NCI-H1694 (cell line): ENCODE measurements at places on chromosomes 12 and 14.

DNA sequence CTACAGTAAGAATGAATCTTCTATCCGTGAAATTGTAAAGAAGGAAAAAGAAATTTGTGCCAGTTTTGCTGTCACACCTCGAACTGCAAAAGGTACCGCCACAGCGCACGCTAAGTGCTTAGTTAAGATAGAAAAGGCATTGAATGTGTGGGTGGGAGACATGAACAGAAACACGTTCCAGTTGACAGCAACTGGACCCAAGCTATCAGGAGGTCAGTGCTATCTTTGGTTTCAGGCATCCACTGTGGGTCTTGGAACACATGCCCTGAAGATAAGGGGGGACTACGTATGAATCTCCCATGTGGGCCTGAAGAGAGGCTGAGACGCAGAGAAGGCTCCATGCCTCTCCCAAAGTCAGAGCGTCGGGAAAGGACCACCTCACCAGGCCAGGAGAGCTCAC lies 9.8 kb downstream of the IFFO1 start:
- DNase-seq = no peak

DNA sequence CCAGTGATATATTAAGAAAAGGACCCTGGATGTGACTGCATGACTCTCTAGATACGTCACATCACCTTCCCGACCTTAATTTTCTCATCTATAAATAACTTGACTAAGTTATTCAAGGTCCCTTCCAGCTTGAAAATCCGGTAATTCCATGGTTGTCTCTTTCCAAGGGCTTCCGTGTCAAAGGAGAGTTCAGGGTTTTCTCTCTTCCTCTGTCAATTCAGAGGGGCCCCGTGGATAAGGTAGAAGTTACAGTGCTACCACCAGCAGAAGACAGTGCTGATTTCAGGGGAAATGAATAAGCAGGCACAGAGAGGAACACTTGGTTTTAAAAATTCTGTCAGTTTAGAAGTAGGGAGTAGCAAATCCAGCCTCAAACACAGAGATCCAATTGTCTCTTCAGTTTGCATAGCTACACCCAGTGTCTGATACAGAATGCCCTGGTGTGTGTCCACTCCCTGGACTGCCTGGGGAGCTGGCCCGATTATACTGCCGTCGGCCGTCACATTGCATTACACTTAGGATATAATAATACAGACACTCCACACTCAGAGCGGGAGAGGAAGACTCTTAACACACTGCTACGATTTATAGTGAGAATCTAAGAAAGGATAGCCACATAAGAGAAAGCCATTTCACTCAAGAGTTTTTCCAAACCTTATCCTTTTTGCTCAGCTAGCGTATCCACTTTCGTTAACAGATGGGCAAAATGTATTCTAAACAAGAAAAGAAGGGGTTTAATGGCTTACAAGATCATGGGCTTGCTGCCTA lies 54.7 kb upstream of the GTF2A1 start:
- no peak for DNase-seq

DNA sequence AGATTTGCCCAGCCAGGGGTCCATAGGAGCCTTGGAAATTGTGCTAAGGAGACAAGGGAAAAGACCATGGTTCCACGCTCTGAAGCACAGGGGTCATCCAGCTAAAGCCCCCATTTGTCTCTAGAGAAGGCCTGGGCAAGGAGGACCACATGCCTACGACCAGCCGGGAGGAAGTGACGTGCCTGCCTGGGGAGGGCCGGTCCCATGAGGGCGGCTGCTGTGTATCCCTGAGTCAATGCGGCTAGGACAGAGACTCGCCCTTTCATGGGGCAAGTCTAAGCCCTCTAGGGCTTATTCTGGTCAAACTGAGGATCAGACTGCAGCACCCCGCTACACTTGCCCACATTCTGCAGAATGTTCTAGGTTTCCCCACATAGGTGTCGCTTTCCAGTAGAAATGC lies 20.6 kb upstream of the RIN3 start:
- no peak for DNase-seq

DNA sequence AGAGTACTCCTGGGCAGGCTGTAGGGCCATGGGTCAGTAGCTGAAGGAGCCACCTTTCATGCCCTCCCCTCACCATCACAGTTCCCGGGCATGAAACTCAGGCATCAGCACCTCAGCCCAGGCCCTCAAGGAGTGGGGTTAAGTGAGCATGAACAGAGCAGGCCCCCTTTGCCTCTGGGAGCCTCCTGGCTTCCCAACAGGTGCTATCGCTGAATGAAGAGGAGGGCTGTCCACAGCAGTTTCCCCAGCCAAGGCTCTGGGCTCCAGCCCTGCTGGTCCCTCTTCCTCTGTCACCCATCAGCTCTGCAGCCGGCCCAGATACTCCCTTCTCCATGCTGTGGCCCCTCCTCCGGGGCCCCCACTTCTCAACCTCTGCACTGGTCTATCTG lies 184.3 kb downstream of the ZFP36L1 start:
- DNase-seq = no peak

DNA sequence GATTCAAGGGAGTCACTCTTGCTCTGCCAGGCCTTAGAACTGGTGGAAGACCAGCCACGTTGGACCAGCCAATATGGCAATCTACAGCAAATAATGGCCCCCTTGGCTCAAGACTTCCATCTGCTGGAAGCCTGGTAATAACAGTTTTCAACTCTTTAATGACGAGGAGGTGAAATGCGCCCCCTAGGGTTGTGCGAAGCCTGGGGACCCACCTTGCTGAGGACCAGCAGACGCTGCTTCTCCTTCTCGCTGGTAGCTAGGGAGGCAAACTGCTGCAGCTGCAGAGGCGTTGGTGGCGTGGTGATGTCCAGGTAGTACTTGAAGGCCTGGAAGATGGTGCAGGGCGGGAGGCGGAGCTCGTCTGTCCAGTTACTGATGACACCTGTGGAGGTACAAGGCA lies 41.5 kb upstream of the FBXO21 start:
- DNase-seq = no peak
